ENCODE measurements at places on chromosomes 5 and 9. TPM values are rescaled to one million over a fixed set of nuclear protein-coding genes. Genes with fewer than 3 reads are reported as not detected.

PCDHAC1 gene
- 0.70 TPM for total RNA-seq

LCN1 gene
- not detected for total RNA-seq

ADAMTS13 gene
- 1.8 TPM for total RNA-seq

RPS14 gene
- total RNA-seq: 1,380 TPM

DNA sequence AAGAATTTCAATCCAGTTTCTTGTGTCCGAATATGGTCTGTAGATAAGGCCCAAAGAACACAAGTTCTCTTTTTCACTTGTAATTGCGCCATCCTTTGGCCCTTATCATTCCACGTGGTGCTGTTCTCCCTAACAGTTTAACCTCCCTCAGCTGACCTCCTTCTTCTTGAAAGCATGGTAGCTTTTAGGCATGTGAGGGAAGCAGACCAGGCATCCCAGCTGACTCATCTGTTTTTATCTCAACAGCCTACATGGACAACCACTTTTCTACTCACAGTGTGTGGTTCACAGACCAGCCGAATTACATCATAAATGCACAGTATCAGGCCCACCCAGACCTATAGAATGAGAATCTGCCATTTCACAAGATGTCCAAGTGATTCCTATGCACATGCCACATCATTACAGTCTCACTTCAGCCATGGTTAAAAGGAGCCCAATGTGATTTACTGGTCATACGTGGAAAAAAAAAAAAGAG lies 26.9 kb upstream of the PLIN2 start:
- no peak overlapping the region for H3K4me3 ChIP-seq
- H3K27me3 ChIP-seq: no peaks in the 10 kb centered on the region
- H3K27ac ChIP-seq: peak overlapping the region; percentile 48

- H3K36me3 ChIP-seq: no peaks in the 10 kb centered on the region
- H3K4me1 ChIP-seq: no peaks in the 10 kb centered on the region
- no peak overlapping the region for H3K4me3 ChIP-seq
- no peak overlapping the region for H3K27ac ChIP-seq
Measured at GRCh38 chr5:4540375-4541173, 599.6 kb upstream of the ADAMTS16 start.

GRCh38 chr9:16516891-16517290 lies 353.6 kb downstream of the BNC2 start:
- no peaks in the 10 kb centered on the region for H3K36me3 ChIP-seq
- H3K27ac ChIP-seq: no peak overlapping the region
- no peaks in the 10 kb centered on the region for H3K27me3 ChIP-seq
- peaks cover 10% of the 10 kb centered on the region for H3K4me1 ChIP-seq

DNA sequence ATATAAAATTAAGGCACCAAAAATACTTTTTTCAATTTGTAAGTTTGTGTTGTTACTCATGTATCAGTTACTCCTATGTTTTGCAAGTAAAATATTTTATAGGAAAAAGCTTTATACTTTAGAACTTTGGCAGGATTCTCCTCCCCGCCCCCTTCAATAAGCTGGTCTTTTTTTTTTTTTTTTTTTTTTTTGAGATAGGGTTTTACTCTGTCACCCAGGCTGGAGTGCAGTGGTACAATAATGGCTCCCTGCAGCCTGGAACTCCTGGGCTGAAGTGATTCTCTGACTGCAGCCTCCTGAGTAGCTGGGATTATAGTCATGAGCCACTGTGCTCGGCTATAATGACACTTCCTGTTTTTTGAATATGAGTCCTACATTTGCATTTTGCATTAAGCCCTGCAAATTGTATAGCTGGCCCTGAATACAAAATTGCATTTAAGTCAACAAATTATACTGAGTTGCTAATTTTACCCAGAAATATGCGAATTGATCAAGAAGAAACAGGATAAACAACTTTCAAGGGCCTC lies 192.9 kb downstream of the PIK3R1 start:
- H3K4me3 ChIP-seq: no peak overlapping the region
- DNase-seq: no peak
- no peaks in the 10 kb centered on the region for H3K4me1 ChIP-seq
- H3K27me3 ChIP-seq: no peaks in the 10 kb centered on the region
- H3K27ac ChIP-seq: no peak overlapping the region
- H3K36me3 ChIP-seq: no peaks in the 10 kb centered on the region

GRCh38 chr5:171578049-171578828 lies 158.8 kb downstream of the FGF18 start:
- H3K27ac ChIP-seq: peak overlapping the region; percentile 52
- no peaks in the 10 kb centered on the region for H3K27me3 ChIP-seq
- no peaks in the 10 kb centered on the region for H3K4me1 ChIP-seq
- no peaks in the 10 kb centered on the region for H3K36me3 ChIP-seq

- DNase-seq: no peak
- no peak overlapping the region for H3K4me3 ChIP-seq
- H3K36me3 ChIP-seq: no peaks in the 10 kb centered on the region
- H3K27ac ChIP-seq: no peak overlapping the region
- no peaks in the 10 kb centered on the region for H3K27me3 ChIP-seq
- H3K4me1 ChIP-seq: no peaks in the 10 kb centered on the region
Measured at GRCh38 chr9:21747175-21747574, 55.3 kb upstream of the MTAP start.
